ENCODE measurements at places on chromosomes 16 and 17.

DNA sequence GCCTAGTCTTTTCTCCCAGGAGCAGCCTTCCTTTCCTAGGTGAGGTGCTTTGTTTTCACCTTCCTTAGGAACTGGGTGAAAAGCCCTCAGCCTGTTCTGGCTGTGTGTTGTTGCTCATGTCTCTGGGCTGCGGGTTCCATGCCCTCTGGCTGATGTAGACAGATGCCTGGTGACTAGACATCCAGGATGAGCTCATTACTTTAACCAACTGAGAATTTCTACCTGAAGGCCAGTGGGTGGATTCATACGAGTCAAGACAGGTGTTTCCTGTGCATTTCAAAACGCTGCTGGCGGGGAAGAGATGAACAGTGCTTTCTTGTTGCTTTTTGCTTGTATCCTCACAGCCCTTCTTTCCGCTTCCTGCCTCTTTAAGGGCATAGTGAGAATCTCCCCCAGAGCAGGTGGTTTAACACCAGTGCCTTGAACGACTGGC lies 22.3 kb downstream of the SAP30BP start:
- no peak for DNase-seq

- no peak for DNase-seq
Measured at GRCh38 chr17:9943343-9943742, 38.3 kb upstream of the RCVRN start.

- no peak for DNase-seq
Measured at GRCh38 chr16:85800321-85800669, 800 bp downstream of the COX4I1 start.

GRCh38 chr17:78272181-78272913 lies 40.9 kb downstream of the TMEM235 start:
- DNase-seq = no peak

GRCh38 chr17:51703361-51704341 lies 443.3 kb downstream of the UTP18 start:
- DNase-seq = no peak

- DNase-seq = no peak
Measured at GRCh38 chr17:31068291-31068690, 26.5 kb upstream of the NF1 start.

DNA sequence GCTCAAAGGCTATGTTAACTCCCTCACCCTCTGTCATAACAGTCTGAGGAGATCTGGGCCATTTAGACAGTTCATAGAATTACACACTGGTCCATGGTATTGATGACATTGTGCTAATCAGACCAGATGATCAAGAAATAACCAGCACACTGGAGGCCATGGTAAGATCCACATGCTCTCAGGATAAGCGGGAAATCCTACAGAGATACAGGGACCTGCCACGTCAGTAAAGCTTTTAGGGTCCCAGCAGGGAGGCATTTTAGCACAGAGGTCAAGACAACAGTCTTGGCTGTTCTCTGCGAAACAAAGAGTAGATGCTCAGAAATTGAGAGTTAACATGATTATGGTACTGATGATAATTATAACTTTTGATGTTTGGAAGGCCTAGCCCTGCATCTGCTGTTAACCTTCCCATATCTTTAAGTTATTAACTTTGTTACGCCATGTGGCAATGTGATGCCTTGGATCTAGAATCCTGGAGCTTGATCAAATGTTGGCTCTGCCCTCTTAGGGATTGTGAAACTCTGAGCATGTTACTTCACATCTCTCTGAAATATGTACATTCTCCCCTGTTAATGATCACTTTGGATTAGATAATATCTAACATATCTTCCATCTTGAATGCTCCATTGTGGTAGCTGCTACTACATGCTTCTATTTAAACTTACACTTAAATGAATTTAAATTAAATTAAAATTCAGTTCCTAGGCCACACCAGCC lies 172.0 kb upstream of the SOX9 start:
- DNase-seq = no peak

GRCh38 chr17:7502171-7502847 lies 18.1 kb downstream of the POLR2A start:
- DNase-seq = no peak

- DNase-seq = no peak
Measured at GRCh38 chr17:30996486-30996885, 25.6 kb downstream of the RNF135 start.

- DNase-seq = no peak
Measured at GRCh38 chr17:14337596-14338079, 36.8 kb downstream of the HS3ST3B1 start.
